ENCODE measurements at places on chromosomes 5 and 9.

- H3K27ac ChIP-seq: no peak overlapping the region
- H3K4me3 ChIP-seq: no peak overlapping the region
- H3K27me3 ChIP-seq: no peaks in the 10 kb centered on the region
- no peaks in the 10 kb centered on the region for H3K4me1 ChIP-seq
These were observed 115.4 kb downstream of the ST8SIA4 start for GRCh38 chr5:100787648-100788047.

- no peaks in the 10 kb centered on the region for H3K36me3 ChIP-seq
- H3K4me1 ChIP-seq: peaks cover 7% of the 10 kb centered on the region
- H3K27ac ChIP-seq: no peak overlapping the region
- H3K27me3 ChIP-seq: no peaks in the 10 kb centered on the region
- DNase-seq: peak; percentile 35
These were observed 248.9 kb downstream of the PIK3R1 start for GRCh38 chr5:68464424-68464823.

- no peaks in the 10 kb centered on the region for H3K36me3 ChIP-seq
- DNase-seq: no peak
- no peaks in the 10 kb centered on the region for H3K4me1 ChIP-seq
- H3K4me3 ChIP-seq: no peak overlapping the region
- no peaks in the 10 kb centered on the region for H3K27me3 ChIP-seq
These were observed 33.5 kb upstream of the FCN2 start for GRCh38 chr9:134847138-134847537.

- no peaks in the 10 kb centered on the region for H3K27me3 ChIP-seq
- no peaks in the 10 kb centered on the region for H3K4me1 ChIP-seq
- H3K36me3 ChIP-seq: peaks cover 3% of the 10 kb centered on the region
- no peak overlapping the region for H3K27ac ChIP-seq
- no peak overlapping the region for H3K4me3 ChIP-seq
- DNase-seq: no peak
These were observed 11.0 kb upstream of the ATP6V0E1 start for GRCh38 chr5:172972552-172972951.

- no peak overlapping the region for H3K4me3 ChIP-seq
- DNase-seq: no peak
- H3K36me3 ChIP-seq: no peaks in the 10 kb centered on the region
- no peaks in the 10 kb centered on the region for H3K4me1 ChIP-seq
These were observed 575.9 kb downstream of the RAB3C start for GRCh38 chr5:59158637-59159391.

- DNase-seq: no peak
- H3K4me1 ChIP-seq: no peaks in the 10 kb centered on the region
- no peak overlapping the region for H3K4me3 ChIP-seq
- no peak overlapping the region for H3K27ac ChIP-seq
These were observed 144.4 kb downstream of the ARHGEF28 start for GRCh38 chr5:73770172-73771025.

Data from A673 (cell line).